Left ventricle myocardium inferior (tissue), 1 donor: ENCODE measurements at places on chromosomes 12 and 14. TPM values are rescaled to one million over a fixed set of nuclear protein-coding genes. Genes with fewer than 3 reads are reported as not detected.

Gene SCN8A
- 0.41 TPM for total RNA-seq

Gene BDKRB1
- not detected for total RNA-seq

Gene HEBP1
- 65.4 TPM for total RNA-seq

Gene COCH
- 0.60 TPM for total RNA-seq

Gene E2F7
- 0.27 TPM for total RNA-seq

Gene AQP2
- total RNA-seq: not detected

DNA sequence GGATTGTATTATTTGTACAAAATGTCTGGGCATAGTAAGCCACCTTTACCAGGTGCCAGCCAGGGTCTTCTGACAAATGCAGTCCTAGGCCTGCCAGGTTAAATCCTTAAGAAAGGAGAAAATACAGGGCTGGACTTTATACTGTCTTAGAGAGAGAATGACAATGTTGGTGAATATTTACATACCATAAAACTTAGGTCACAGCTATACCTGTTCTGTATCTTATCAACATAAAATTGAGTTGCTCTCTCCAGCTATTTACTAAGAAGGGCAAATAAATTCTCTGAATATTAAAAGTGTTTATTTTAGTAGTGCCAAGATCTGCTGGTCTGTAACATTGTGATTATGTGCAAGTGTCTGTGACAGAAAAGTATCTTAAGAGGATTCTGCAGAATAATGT is 971.1 kb downstream of the AACS start:
- no peaks in the 10 kb centered on the region for H3K4me1 ChIP-seq
- no peaks in the 10 kb centered on the region for H3K27me3 ChIP-seq
- no peaks in the 10 kb centered on the region for H3K36me3 ChIP-seq
- H3K27ac ChIP-seq: no peak overlapping the region
- no peak overlapping the region for H3K4me3 ChIP-seq

DNA sequence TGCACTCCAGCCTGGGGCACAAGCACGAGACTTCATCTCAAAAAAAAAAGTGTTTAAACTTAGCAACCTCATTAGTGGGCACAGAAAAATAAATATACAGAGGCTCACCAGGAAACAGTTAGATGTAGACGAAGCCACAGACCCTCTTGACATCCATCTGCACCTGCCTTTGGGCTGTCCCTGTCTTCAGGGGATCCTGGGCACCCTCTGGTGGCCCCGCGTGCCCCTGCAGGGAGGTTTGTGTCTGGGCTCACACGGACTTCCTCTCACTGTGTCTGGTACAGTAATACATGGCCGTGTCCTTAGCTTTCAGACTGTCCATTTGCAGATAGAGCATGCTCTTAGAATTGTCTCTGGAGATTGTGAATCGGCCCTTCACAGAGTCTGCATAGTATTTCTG is 916.5 kb downstream of the TMEM121 start:
- no peaks in the 10 kb centered on the region for H3K4me1 ChIP-seq
- no peak for DNase-seq

- peak overlapping the region; percentile 99 for H3K27ac ChIP-seq
- H3K4me3 ChIP-seq: peak overlapping the region; percentile 95
- peak; percentile 39 for DNase-seq
- no peaks in the 10 kb centered on the region for H3K36me3 ChIP-seq
- H3K27me3 ChIP-seq: no peaks in the 10 kb centered on the region
Observed at GRCh38 chr12:106954462-106955376, 988 bp upstream of the TMEM263 start.

DNA sequence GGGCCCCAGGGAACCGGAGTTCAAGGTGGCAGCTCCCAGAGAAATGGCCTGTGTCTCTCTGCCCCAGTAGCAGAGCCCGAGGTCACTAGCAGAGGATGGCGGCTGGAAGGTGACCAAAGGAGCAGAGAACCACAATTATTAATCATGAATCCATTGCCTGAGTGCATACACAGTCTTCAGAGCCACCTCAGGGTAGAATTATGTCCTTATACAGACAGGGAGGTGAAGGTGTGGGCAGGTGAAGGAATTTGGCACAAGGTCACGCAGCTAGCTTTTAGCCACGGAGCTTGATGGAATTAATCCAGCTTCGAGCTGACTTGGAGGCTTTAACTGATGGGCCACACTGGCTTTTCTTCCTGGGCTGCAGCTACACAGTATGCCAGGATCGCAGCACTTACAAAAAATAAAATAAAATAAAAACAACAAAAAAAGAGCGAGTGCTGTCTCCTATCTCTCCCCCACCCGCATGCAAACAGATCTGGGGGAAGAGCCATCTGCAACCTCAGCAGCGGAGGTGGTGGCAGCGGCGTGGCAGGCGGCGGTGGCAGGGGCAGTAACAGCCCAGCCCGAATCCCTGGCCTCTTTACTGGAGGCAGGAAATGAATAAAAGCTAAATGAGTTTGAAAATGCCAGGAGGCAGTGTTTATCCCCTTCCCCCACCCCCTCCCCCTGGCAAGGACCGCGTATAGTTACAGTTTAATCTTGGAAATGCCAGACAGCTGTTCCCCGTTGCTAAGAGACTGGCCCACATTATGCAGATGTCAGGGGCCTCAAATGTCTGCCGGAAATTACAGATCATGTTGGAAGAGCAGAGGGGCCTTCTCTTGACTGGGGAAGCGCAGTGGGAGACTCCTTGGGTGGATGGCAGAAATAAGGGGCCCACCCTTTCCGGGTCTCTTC is 93.5 kb downstream of the LRRC74A start:
- H3K36me3 ChIP-seq: no peaks in the 10 kb centered on the region
- DNase-seq: no peak
- H3K4me3 ChIP-seq: peak overlapping the region; percentile 29
- no peaks in the 10 kb centered on the region for H3K27me3 ChIP-seq
- peak overlapping the region; percentile 95 for H3K27ac ChIP-seq

DNA sequence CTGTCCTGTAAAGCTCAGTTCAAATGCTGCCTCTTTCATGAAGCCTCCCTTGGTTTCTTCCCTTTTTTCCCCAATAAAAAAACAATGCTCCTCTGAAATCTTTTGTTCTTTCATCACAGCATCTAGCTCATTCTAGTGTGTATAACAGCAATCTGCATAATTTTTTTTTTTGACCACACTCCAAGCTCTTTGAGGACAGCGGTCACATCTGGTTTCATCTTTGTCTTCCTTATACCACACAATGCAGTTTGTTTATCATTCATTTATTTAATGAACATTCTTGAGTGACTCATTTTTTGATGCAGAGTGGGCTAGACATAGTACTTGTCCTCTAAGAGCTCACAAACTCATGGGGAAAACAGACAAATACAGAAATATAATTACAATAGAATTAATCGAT is 7.3 kb downstream of the GNG2 start:
- peaks cover 10% of the 10 kb centered on the region for H3K4me1 ChIP-seq
- peaks cover 26% of the 10 kb centered on the region for H3K27me3 ChIP-seq
- no peak overlapping the region for H3K27ac ChIP-seq
- no peak for DNase-seq
- H3K4me3 ChIP-seq: no peak overlapping the region

- H3K27me3 ChIP-seq: no peaks in the 10 kb centered on the region
- peaks cover 45% of the 10 kb centered on the region for H3K36me3 ChIP-seq
- H3K4me3 ChIP-seq: no peak overlapping the region
- no peak overlapping the region for H3K27ac ChIP-seq
Observed at GRCh38 chr12:16036073-16036472, 124.9 kb downstream of the DERA start.

GRCh38 chr14:90785471-90785870 is 30.8 kb downstream of the TTC7B start:
- no peaks in the 10 kb centered on the region for H3K27me3 ChIP-seq
- no peak for DNase-seq
- no peak overlapping the region for H3K4me3 ChIP-seq
- H3K36me3 ChIP-seq: peaks cover 46% of the 10 kb centered on the region

- H3K36me3 ChIP-seq: no peaks in the 10 kb centered on the region
- DNase-seq: no peak
- H3K27ac ChIP-seq: no peak overlapping the region
Observed at GRCh38 chr14:93398491-93398890, 32.2 kb upstream of the UNC79 start.

GRCh38 chr12:65511134-65511834 is 232.8 kb downstream of the MSRB3 start:
- peaks cover 20% of the 10 kb centered on the region for H3K4me1 ChIP-seq
- no peaks in the 10 kb centered on the region for H3K36me3 ChIP-seq
- DNase-seq: peak; percentile 53
- no peak overlapping the region for H3K27ac ChIP-seq
